Stimulated activated CD4-positive, alpha-beta T cell treated with anti-CD3 and anti-CD28 coated beads, Interleukin-2, amount 100 ng/mL, for 48 hours (primary cell): ENCODE measurements at places on chromosomes 7 and 10.

DNA sequence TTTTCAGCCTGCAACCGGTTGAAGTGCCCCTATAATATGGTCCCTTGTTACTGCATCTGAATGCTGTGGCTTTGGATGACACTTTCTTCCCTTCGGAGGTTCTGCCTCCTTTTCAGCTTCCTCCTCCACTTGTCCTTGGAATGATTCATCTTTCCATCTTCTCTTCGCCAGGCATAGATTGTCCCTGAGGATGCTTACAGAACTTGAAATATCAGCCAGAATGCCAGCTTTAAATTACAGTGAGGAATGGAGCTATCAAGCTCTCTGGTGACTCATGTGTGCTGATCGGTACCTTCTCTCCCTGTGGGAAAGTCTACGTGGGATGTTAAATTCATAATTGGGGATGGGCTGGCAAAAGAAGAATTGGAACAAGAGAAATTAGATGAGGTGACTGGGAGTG, 45.9 kb upstream of the PDK4 start:
- DNase-seq, result no peak

DNA sequence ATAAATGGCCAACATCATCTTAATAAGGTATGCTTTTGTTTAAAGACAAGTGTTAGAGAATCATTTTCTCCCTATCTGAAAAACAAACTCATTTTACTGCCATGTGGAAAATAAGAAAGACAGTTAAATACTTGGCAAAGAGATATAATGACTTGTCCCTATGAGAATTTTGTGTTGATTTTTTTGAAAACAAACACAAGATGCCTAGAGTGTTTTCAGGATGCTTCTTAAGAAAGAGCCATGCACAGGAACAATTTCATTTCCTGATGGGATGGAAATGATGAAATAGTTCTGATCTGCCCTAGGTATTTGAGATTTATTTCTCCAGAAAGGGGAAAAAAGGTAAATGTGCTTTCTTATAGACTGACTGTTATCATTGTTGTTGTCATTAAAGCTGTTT, 237.5 kb upstream of the GNAI1 start:
- DNase-seq, result no peak

DNA sequence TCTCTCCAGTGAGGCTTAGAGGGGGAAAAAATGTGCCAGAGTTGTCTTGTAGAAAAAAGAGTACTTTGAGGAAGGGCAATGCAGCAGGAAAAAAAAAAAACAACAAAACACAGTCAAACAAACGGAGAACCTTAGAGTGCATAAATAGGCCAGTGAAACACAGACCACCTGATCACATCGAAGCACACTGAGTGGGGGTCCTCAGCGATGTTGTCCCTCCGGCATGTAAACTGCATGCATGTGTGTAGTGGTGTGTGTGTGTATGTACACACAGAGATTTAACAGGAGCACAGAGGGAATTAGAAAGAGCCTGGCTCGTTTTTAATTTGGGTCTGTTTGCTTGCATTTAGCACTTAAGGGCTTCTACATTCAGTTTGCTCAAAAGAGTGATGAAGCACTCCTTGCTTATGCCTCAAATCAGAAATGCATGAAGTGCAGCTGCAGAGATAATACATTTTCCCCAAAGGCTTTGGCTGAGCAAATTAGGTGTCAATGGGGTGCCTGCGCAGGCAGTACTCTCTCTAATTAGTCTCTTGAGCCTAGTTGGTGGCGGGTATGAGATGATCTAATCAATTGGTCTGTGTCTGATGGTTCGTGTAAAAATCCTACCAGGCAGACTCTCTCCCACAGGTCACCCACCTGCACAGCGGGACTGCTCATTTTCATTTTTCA, 62.7 kb upstream of the FZD1 start:
- DNase-seq, result no peak

- DNase-seq, result peak; percentile 87
Observed at GRCh38 chr7:99374111-99375064, at the start of gene ARPC1B. Gene ARPC1B, plus strand, starts transcription at chr7:99374730. Its CDS starts 10,985 bp downstream, at chr7:99385715.

DNA sequence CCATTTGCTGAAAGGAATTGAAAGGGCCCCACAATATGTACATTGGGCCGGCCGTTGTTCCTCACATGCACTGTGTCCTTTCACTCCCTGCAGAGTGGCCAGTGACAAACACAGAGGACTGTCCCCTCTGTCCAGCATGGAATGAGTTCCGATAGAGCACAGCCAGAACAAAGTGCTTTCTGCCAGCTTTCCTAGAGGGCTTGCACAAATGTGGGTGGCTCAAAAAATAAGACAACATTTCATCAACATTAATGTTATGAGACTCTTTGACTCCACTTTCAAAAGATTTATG, 2.4 kb downstream of the PKD2L1 start:
- no peak for DNase-seq

GRCh38 chr10:22702348-22702747, 12.0 kb downstream of the PIP4K2A start:
- no peak for DNase-seq

DNA sequence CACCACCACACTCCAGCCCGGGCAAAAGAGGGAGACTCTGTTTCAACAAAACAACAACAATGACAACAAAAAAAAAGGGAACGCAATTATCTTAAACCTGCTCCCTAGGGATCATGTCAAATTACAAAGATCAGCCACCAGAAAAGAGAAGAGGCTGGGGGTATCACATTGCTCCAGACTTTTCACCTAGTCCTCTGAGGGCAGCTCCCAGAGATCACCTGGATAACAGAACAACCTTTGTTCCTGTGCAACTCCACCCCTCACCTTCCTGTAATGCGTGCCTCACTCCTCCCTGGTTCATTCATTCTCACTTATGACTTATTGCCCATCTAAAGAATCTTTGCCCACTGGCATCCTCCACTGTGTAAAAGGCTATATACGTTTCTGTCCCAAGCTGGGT, 31.8 kb downstream of the SVOPL start:
- no peak for DNase-seq

DNA sequence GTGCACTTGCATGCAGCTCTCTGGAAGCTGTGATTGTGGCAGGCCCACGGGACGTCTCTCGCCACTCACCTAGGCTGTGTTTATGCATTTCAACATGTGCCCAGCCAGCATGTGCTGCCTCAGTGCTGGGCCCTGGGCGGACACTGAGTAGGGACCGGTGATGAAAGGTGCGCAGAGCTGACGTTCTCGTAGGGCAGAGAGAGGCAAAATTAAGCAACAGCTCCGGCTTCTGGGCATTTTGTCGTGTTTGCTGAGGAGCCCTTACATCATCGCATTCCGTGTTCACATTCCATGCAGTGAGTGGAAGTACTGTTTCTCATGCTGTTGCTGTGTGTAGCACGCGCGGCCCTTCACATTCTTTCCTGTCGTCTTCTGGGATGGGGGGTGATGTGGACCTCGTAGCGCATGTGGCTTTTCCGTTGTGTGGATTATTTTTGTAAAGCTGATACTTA, 50.5 kb downstream of the PRF1 start:
- no peak for DNase-seq

DNA sequence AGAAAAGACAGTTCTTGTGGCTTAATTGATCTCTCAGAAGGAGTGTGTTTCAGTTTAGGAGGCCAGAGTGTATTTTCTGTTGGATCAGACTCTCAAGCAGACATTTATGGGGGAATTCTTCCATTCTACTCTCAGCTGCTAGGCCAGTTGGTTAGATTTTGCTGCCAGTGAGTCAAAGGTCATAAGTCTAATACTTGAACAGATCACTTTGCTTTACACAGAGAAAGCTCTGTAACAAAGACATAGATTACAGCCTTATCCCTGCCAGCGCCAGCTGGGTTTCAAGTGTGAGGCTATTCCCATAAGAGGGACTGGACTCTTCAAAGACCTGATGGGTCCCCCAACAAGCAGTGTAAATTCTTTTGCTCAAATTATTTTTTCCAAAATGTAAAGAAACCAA, 145.6 kb upstream of the SEMA3C start:
- no peak for DNase-seq

DNA sequence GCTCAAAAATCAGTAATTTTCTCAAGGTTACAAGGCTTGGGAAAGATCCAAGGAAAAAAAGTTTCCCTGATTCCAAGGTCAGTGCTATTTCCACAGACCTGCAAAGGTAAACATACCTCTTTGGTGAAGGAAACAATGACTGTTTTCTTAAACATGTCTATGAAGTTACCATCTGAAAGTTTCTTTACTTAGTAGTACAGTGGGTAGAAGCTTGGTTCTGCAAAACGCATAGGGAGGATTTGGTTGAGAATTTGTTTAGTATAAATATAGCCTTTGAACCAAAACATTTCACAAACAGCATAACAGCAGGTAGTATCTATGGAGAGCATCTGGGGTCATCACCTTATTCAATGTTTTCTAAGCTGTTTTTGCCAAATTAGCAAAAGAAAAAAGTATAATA, 169.6 kb downstream of the CCSER2 start:
- DNase-seq, result no peak

DNA sequence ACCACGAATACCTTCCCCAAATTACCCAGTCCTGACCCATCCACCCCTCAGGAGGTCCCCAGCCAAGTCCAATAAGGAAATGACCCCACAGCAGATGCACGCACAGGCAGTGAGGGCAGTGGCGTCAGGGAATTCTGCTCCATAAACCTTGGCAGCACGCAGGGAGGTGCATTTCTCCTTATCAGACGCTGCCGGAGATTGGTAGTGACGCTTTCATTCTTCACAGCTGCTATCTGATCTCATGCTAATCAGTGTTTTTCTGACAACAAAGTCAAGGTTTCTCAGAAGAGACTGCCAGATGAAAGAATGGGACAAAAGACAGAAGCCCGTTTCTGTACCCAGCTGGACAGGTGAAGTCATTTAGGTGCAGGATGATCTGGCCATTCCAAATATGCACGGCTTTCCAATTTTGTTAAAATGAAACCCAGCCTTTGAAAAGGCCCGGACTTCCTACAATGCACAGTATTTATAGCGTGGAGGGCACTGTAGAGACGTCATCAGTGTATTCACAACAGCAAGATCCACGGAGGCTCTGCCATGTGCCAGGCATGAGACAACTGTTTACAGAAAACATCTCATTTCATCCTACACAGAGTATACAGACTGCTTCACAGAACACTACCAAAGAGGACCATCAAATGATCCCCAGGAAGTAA, 35.3 kb downstream of the DIP2C start:
- DNase-seq, result no peak

GRCh38 chr7:111568870-111569462, 6.7 kb upstream of the IMMP2L start:
- no peak for DNase-seq

DNA sequence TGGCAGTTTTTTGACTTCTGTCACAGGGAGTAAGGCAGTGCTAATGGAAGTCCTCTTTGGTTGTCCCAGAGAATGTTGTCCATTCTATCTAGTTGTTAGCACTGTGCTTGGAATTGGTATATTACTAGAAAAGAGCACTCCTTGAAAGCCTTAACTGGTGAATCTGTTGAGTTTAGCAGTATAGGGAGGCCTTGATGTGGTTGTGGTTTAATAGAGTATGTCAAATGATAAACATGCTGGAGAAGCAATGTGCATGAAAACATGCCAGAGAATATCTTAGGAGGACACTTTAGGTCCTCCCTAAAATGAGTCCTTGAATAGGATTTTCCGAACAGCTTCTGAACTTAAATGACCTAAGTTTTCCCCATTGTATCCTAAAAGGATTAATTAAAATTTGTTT, 98.6 kb downstream of the BTRC start:
- no peak for DNase-seq

- no peak for DNase-seq
Observed at GRCh38 chr10:108545921-108546320, 1377.4 kb downstream of the XPNPEP1 start.

DNA sequence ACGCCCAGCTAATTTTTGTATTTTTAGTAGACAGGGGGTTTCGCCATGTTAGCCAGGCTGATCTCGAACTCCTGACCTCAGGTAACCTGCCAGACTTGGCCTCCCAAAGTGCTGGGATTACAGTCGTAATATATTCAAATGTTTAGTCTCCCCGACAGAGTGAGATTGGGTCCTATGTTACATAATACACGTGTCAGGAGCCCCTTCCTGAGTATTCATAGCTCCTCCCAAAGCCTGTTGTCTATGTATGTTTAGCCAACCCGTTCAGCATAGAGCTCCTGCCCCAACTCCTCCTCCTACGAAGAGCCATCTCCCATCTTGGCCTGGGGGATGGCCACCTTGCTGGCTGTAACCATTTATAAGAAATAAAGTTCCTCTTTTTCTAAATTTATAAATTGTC, 2.7 kb upstream of the PPP2R2D start:
- no peak for DNase-seq

- no peak for DNase-seq
Observed at GRCh38 chr10:98259606-98260315, 8.2 kb downstream of the LOXL4 start.

GRCh38 chr10:34995925-34996324, 94.2 kb downstream of the CUL2 start:
- DNase-seq, result no peak

GRCh38 chr7:133023370-133024071, 58.4 kb downstream of the CHCHD3 start:
- DNase-seq, result no peak

GRCh38 chr10:119362122-119362521, 154.8 kb downstream of the GRK5 start:
- DNase-seq, result no peak

- DNase-seq, result no peak
Observed at GRCh38 chr10:72243822-72244437, 27.9 kb upstream of the ASCC1 start.

DNA sequence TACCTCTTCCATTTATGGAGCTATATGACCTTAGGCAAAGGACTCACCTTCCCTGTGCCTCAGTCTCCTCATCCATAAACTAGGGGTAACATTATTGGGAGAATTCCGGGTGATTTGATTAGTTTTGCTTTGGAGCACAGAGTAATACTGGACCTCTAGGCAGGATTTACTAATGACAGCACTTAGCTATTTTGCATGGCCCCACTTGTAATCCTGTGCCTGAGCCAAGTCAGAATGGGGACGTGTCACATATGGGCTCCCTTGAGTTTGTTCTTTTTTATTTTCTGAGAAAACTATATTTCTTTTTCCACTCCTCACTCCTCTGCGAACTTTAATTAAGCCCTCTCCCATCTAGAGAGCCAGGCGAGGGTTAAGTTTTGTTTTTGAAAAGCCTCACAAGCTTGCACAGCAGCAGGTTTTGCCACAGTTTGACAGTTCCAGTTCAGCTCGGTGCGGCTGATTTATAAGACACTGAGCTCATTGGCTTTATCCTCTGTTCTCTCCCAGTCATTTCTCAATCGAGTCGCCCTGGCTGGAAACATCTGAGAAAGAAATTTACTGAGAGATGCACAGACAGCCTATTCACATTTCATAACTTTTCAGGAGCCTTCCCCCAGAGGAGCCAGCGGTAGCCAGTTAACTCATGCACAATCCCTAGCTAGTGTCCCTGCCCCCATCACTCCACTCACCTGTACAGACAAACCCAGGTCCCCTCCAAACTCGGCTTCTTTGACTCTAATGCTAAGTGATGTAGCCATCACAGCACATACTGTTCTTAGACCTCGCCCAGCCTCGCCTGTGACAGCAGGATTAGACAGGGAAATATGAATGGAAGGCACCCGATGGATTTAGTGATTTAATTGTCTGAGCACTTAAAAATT, 441.9 kb upstream of the NPVF start:
- DNase-seq, result no peak
